DMS 273 treated with DMSO at 0.1 percent for 48 hours (cell line): ENCODE measurements at places on chromosomes 7 and 10.

DNA sequence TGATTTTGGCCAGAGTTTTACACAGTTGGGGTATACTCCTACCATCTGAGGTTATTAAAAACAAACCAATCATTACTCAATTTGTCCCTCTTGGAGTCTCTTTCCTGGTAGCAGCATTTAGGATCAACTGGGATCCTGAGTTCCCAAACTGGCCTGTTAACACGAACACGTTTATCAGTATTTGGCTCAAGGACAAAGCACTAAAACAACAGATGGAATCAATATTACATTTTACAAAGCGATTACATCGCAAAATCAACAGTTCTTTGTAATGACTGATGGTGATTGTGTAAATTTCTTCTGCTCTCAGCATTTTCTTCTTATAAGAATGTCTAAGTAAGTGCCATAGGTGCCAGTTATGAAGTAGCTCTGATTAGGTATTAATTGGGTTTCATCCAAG is 582.9 kb upstream of the ANKRD30A start:
- DNase-seq: no peak

- DNase-seq: no peak
Observed at GRCh38 chr7:35754741-35755140, 46.1 kb upstream of the SEPTIN7 start.

DNA sequence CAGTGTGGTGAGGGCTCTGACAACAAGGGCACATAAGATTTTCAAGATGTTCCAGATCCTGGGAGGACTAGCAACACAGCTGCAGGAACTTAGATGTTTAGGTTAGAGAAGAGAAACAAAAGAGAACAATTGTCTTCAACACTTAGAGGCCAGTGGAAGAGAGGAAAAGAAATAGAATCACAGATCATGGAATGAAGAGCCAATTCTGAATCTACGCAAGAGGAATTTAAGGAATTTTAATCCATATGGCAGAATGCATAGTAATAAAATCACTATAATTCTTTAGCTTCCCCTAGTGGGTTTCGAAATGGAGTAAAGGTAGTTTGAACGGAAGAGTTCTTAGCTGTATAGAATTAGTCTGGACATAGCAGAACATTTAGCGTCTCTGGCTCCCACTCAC is 114.6 kb upstream of the LRRTM3 start:
- DNase-seq: no peak

DNA sequence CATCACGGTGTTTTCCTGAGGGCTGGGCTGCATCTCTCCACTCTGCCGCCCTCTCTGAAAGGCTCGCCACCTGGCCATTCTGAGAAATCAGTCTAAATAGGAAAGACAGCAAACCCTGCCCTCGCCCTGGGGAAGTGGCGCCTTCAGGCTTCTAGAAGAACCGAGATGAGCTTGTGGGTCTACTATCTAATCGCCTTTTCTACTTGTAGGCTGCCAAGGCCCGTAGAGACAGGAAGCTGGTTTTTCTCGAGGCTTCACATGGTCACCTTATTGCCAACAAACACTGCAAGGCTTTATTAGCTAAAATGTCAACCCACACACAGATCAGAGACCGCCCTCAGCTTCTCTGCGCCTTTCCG is 21.4 kb downstream of the LAT2 start:
- no peak for DNase-seq

GRCh38 chr7:101924171-101924570 is 106.7 kb downstream of the CUX1 start:
- DNase-seq: no peak

GRCh38 chr10:43623351-43623750 is 17.1 kb downstream of the ZNF485 start:
- no peak for DNase-seq

DNA sequence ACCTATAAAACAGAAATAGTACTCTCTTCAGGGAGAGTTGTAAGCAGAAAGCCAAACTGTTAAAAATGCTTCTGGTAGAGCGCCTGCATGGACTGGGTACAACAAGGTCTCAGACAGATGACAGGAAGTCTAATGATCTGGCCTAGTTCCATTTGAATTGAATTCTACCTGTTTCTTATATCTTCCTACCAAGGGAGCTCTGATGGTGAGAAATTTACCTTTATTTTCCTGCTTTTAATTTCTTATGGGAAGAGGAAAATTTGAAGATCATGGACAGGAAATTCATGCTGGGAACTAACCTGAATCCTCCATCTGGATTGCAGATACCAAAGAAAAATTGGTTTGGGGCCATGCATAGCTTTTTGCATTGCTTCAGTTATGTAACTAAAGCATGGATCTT is 63.3 kb downstream of the BMPER start:
- no peak for DNase-seq

DNA sequence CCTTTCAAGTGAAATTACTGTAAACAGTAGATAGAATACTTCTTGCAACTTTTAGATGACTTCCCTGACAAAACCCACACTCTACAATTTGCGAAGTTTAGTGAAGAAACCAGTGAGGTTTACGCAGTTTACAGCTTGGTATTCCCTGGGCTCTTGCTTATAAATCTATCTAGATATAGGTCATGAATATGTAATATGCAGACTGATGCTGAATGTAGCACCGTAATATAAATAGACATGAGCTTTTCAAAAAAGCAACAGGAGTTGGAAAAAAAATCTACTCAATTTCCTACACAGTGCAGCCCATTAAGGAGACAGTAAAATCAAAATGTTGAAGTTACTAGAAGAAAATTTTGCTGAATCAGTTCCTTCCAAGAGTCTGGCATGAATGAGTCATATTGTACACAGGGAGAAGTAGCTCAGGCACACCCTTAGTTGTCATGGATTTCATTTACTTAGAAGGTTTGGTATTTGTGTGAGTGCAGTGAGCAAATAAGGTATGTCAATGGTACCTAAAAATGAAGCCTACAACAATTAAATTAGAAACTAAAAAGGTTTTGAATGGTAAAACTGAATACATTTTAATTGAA is 67.7 kb upstream of the NEUROD6 start:
- no peak for DNase-seq

- DNase-seq: no peak
Observed at GRCh38 chr10:2225609-2226008, 488.3 kb upstream of the ADARB2 start.

DNA sequence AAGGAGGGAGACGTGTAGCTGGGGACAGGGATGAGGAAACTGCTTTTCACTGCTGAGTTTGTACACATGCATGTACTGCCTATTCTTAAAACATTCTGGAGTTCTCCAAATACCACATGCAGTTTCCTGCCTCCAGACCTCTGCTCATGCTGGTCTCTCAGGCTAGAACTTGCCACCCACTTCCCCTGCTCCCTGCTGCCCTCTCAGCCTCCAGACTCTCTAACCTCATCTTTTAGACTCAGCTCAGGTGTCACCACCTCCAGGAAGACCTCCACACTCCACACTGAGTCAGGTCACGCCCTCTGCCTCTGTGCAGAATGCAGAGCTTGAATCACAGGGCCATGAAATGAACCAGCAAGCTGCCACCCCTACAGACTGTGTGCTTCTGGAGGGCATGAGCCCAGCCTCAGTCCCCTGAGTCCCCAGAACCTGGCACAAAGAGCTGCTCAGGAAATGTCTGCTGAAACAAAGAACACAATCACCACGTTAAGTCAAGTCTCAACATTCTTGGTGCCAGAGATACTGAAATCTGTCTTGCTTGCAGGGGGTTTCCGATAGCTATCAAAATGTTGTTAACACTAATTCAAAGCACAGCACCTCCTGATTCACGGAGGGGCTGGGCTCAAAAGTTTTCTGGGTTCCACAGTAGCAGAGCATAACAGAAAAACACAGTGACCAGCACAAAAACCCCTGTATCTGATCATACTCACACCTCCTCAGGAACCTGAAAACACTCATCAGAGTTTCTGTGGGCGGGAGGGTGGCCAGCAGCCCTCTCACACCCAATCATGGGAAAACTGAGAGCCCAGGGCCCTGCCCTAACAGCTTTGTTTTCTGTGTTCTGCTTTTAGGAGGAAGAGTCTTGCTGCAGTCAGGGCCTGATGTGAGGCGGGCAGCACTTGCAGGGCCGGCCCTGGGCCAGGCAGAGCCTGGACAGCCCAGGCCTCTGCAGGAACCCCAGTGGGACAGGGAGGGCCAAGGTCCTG is 21.1 kb downstream of the FAM53B start:
- DNase-seq: no peak

DNA sequence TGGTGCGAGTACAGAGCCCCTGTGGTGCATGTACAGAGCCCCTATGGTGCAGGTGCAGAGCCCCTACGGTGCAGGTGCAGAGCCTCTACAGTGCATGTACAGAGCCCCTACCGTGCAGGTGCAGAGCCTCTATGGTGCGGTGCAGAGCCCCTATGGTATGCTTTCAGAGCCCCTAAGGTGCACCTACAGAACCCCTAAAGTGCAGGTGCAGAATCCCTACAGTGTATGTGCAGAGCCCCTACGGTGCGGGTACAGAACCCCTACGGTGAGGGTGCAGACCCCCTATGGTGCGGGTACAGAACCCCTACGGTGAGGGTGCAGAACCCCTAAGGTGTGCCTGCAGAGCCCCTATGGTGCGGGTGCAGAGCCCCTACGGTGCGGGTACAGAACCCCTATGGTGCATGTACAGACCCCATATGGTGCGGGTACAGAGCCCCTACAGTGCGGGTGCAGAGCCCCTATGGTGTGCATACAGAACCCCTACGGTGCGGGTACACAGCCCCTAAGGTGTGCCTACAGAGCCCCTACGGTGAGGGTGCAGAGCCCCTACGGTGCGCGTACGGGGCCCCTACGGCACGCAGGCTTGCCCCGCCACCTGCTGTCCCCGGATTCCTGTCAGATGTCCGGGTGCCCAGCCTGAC is 53.5 kb downstream of the MGMT start:
- DNase-seq: no peak

DNA sequence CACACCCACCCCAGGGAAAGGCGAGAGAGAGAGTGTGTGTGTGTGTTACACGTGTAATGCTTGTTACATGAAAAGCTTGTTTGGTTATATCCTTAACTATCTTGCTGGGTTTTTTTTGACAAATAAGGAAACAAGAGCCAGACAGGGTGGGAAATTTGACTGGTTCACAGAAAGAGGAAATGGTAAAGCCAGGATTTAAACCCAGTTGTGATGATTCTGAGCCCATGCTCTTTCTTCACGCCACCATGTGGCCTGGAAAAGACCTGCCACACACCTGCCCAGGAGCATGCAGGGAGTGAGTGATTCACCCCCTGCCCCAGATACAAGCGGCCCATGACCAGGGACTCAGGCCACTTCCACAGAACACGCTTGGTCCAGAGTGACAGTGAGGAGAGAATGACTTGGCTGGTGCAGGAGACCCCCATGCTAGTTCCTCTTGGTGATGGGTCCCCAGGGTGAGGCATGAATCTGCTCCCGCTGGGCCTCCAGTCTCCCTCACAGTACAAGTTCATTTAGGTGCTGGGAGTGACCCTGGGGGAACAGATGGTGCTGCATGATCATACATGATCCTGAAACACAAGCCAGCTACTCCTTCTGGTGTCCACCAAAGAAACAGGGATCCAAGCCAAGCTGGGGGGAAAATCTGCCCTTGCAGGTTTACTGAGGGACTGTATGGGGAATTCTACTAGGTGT is 21.0 kb upstream of the EIF5AL1 start:
- DNase-seq: peak; percentile 74

DNA sequence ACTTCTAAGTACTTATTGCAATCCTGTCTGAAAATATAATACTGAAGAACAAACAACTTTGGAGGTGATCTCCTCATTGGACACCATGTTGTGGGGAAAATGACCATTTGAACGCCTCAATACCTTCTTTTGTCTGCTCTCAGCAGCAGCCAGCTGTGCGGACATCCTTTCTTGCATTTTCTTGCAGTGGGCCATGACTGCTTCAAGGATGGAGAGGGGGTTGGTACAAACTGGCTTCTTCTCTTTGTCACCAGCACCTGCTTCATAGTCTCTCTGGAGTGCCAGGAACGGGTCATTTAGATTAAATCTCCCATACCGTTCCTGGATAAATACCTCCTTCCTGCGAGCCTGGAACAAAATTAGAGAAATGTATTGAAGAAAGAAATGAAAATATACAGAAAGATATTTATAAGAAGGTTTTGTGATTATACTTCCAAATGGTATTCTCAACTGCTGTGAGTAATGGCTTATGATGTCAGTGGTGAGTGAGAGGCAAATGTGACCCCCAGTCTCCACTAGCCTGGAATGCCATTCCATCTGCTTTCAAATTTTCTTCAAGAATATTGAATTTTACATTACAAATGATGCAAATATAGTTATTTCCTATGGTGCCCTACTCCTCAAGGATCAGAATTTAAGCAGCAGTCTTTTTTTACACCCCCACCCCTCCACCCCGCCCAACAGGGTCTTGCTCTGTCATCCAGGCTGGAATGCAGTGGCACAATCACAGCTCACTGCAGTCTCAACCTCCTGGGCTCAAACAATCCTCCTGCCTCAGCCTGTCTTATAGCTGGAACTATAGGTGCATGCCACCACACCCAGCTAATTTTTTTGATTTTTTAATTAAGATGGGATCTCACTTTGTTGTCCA is 62.4 kb downstream of the CTTNBP2 start:
- no peak for DNase-seq

GRCh38 chr7:158255558-158255957 is 332.1 kb downstream of the PTPRN2 start:
- DNase-seq: no peak

DNA sequence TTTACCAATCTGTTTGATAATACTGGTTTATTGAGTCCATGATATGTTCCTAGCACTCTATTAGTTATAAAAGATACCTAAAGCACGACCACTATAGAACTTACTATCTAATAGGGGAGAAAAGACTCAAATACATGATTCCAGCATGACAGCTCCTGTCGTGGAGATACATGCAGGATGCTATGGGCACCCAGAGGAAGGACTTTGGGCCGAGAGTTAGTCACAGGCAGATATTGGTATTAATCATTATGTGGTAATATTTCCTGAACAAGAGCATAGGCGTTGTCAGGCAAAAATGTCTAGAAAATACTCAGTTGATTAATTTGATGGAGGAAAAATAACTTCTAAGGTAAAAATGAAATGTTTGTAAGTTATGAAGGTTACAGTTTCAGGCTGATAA is 31.8 kb downstream of the CNNM2 start:
- no peak for DNase-seq

DNA sequence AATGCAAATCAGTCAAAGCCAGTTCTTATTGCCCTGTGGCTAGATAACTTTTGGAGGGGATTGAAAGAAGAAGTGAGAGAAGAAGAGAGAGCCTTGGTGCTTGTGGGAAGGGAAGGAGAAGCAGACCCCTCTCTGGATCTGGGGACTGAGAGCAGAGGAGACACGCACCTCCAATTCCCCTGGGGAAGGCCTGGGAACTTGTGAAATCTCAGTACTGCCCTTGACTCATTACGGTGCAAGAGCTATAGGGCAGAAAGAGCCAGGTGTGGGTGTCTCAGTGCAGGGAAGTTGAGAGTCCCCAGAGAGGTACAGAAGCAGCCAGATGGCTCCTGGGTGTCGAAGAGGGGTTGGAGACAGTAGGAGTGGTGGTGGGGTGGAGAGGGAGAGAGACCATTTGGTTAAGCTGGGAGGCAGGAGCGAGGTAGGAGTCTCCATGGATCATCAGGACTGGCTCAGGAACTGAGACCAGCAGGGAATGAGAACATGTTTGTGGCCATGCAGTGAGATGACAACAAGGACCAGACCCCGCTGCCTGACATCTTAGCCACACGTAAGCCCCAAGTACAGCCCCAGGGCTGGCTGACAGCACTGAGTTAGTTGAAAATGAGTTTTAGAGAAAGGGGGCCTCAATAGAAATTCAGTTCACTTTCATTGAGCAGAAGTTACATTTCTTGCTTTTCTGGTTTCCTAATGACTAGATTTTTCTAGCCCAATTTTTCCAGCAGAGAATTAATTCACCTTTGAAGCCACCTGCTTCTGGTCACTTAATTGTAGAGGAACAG is 238.2 kb downstream of the BUB3 start:
- DNase-seq: no peak
